Left renal cortex interstitium (tissue), 4 donors: ENCODE measurements at places on chromosomes 7 and 10.

DNA sequence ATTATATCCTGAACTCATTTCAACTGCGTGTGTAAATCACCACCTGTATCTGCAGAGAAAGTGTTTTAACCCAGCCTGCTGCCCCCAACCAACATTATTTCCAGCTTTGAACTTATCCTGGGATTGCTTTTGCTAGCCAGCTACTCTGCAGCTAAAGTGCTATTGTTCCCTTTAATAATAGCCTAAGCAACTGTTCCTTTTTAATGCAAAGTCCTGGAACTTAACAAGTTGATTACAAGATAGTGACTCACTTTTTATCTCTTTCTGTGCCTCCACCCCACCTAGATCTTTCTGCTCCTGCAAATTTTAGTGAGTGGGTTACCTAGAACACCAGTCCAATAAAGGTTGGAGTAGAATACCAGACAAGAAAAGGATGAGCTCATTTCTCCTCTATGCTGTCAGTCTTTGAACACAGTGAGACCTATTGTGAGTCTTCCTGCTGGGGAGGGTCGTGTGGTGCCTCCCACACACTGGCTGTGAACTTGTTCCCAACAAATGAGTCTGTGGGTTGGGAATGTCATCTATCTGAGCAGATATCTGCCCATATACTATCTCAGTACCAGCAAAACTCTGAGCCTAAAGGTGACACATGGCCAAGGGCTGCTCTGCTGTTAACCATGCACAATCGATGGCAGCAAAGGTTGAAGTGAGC, 137.7 kb downstream of the FAM204A start:
- no peak for DNase-seq

DNA sequence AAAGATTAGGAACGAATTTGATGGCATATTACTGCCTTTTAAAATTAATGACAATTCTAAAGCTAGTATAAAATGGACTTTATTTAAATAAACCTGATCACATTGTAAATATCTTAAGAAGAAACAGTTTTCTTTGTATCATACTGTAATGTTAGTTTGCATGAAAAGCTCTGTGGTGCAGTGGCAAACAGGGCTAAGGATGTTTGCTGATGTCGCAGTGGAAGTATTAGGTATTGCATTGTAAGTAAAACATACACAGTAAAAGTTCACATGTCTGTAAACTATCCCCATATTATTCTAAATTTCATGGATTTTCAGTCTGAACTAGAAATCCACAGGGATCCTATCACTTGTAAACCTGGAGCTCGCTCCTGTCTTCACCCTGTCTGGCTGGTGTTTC, 252.6 kb upstream of the ZNF32 start:
- DNase-seq: no peak

GRCh38 chr10:14609178-14609577, 165.5 kb downstream of the FAM107B start:
- DNase-seq: no peak

DNA sequence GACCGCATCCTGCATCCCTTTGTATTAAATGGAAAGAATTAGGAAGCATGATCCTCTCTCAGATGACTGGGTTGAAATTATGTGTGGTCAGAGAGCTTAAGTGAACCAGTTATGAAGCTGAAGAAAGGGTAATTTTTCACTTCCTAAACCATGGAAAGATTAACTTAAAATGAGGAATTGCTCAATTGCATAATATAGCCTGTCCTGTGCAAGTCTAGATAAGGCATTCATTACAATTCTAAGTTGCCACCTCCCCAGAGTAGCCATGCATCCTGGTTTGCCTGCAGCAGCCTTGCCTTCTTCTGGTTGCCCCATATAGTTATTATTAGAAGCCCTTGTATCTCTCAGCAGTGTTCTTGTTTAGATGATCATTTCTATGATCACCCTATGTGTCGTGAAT, 45.3 kb downstream of the STARD3NL start:
- no peak for DNase-seq

- DNase-seq: no peak
These were observed 780.0 kb downstream of the SORCS1 start for GRCh38 chr10:106384496-106384895.

DNA sequence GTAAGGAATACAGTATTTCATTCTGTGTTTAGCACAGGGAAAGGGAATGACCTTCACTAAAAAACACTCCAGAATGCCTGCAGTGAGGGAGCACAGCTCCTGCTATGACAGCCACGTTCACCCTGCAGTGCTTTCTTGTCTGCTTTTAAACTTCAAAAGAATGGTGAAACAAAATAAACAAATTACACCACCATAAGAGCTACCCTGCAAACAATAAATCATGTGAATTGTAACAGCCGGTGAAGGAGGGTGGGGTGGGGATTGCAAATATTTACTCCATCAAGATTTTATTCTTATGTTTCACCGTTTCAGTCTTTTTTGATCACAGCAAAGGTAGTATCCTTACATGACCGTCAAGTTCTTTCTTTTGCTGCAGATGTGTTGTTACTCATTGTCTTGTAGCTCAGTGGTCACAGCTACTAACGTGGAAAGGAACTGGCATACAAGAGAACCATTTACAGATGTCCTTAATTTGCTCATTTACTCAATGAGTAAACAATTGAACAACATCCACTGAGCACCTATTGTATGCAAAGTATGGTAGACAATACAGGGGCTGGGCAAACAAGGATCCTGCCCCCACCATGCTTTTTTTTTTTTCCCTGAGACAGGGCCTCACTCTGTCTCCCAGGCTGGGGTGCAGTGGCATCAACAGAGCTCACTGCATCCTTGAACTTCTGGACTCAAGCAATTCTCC, 4.1 kb upstream of the CHN2 start:
- no peak for DNase-seq

DNA sequence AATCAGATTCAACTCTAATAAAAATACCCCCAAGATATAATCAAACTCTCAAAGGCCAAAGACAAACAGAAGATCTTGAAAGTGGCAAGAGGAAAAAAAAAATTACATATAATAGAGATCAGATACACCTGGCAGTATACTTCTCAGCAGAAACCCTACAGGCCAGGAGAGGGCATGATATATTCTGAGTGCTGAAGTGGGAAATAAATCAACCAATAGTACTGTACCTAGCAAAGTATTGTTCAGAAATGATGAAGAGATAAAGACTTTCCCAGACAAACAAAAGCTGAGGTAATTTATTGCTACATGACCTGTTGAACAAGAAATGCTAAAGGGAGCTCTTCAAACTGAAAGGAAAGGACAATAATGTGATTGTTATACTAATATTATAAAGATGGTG, 291.9 kb downstream of the SH2D4B start:
- no peak for DNase-seq

DNA sequence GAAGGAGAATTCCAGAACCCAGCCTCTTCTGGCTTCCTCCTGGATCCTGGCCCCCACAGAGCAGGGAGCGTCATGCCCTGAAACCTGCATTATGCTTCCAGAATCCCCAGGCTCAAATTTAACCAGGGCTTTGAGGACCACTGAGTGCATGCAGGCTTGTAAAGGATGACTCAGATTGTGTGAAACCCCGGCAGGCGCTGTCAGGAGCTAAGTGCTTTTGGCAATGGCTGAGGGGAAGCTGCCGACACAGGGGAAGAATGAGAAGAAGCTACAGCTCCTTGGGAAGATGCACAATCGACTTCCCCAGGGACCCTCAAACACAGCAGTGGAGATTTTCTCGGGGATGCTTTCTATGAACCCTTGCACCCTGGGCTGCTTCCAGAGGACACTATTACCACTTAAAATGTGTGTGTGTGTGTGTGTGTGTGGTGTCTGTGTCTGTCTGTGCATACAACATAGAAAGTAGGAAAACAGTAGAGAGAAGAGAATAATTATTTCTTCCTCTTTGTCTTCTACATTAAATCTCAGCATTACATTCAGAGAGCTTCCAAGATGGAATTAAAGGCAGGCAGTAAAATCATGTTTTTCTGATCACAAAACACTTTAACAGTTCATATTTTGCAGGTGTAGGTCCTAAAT, 183.5 kb upstream of the INHBA start:
- no peak for DNase-seq

GRCh38 chr10:69360485-69361302, 56.0 kb downstream of the TACR2 start:
- DNase-seq: no peak

DNA sequence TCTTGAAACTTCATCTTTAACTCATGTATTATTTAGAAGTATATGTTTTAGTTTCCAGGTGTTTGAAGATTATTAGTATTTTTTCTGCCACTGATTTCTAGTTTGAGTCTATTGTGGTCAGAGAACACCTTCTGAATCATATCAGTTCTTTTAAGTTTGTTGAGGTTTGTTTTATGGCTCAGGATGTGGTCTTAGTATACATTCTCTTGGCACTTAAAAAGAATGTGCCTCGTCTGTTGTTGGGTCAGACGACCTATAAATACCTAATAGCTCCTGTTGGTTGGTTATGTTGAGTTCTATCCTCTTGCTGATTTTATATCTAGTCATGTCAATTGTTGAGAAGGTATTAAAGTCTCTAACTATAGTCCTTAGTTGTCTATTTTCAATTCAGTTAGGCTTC, 15.9 kb downstream of the TDRD1 start:
- DNase-seq: no peak

DNA sequence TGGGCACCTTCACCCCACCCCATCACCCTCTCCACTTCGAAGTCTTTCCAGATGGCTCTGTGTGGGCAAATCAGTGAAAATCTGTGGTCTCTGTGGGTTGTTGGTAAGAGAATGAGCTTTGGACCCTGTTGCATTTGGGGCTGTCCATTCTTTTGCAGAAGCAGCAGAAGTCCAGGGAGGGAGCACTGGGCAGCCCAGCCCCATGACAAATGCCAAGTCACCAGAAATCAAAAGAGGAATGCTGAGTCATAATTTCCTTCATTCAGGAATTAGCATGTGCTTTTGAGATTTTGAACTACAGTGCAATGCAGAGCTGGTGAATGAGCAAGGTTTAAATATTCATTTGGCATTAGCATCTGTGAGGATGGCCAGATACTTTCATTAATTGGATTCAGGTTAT, 556.2 kb downstream of the LRMDA start:
- DNase-seq: no peak

GRCh38 chr7:26626156-26626555, 238.2 kb downstream of the SKAP2 start:
- no peak for DNase-seq

- no peak for DNase-seq
These were observed 1.1 kb downstream of the IL2RA start for GRCh38 chr10:6061056-6061455.

DNA sequence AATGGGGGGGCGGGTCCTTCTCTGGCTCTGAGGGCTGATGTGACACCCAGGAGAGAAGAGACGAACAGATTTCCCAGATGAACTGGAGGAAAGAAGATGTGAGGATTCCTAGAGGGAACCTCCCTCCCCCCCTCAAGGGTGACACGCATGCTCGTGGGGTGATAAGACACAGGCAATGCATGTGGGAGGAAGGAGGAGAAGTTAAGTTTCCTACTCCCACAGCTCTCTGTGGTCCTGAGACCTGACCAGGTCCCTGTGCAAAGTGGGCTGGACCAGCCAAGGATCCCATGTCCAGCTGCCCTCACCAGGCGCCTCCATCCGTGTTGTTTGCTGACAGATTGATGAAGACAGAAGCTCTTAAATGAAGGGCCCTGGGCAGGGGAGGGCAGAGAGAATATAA, 112.6 kb downstream of the SH3PXD2A start:
- no peak for DNase-seq

- no peak for DNase-seq
These were observed 158.4 kb downstream of the BBS9 start for GRCh38 chr7:33287738-33288137.

DNA sequence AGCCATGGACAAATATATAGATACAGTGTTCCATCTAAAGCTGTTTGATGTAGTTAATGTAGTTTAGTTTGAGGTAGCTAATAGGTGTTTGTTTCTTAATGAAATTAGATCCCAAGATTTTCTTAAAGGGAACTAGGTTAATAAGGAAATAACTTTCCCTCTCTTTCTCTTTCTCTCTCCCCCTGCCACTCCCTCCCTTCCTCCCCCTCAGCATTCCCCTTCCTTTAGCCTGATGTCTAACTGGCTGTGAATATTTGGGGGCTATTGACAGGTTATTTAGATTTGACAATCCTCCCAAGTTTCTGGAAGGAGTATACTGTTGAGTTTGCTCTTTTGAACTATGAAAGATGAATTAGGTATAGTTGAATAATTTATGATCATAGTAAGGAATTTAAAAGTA, 65.2 kb upstream of the OIT3 start:
- DNase-seq: no peak

DNA sequence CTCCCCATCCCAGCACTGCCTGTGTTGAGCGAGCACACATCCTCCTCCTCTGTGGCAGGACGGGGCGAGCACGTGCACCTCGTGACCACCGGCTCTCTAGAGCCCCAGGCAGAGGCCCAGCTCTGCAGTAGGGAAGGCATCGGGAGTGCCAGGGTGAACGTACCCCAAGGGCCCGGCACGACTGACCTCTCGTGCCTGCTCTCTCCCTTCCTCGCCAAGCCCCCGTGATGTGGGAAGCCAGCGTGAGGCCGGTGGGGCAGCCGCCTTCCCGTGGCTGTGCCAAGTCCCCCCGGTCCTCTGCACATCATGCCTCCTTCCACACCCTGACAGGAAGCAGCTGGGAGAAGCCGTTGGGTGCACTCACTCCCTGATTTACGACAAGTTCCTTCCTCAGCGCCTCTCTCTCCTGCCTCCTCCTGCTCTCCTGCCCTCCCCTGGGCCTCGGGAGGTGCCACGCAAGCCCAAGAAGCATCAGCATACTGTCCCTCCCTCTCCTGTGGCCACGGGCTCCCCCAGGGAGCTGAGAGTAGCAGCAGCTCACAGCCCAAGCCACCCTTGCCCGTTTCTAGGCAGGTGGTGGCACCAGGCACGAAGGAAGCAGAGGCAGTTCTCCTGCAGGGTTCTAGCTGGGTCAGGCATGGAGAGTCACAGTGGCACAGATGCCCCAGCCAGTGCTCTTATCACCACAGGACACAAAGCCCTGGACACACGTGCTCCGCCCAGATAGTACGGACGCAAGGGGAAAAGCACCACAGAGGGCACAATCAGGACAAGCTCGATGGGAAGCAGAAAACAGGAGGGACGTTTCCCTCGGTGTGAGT, 47.0 kb downstream of the AMZ1 start:
- no peak for DNase-seq

DNA sequence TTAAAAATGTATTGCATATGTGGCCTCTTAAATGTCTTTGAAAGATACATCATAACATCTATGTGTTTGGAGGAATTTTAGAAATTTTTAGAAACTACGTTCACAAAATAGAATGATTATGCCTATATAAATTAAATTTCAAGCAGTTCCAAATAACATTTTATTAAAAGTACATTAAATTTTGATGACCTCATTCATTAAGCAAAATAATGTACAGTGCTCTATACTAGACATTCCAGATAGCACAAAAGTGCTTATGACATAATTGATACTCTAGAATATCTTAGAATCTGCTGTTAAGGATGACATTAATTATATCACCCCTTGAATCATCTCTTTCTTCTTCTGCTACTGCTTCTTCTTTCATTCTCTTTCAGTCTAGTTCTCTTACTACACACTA, 528.9 kb downstream of the GFRA1 start:
- no peak for DNase-seq

GRCh38 chr10:116154651-116155050, 118.4 kb downstream of the GFRA1 start:
- DNase-seq: no peak

- no peak for DNase-seq
These were observed 7.4 kb upstream of the VIM start for GRCh38 chr10:17220652-17221100.
